CD8-positive, alpha-beta memory T cell (primary cell): ENCODE measurements at places on chromosomes 6 and 20. TPM values are rescaled to one million over a fixed set of nuclear protein-coding genes. Genes with fewer than 3 reads are reported as not detected.
A peak's percentile ranks its signal among the peaks of the same experiment; 100 is the strongest.

The FAM217A gene
- not detected for polyA plus RNA-seq

The SRMS gene
- polyA plus RNA-seq, result not detected

The STMND1 gene
- polyA plus RNA-seq, result not detected

The TRIM26 gene
- 52.9 TPM for polyA plus RNA-seq

The WFDC10B gene
- not detected for polyA plus RNA-seq

DNA sequence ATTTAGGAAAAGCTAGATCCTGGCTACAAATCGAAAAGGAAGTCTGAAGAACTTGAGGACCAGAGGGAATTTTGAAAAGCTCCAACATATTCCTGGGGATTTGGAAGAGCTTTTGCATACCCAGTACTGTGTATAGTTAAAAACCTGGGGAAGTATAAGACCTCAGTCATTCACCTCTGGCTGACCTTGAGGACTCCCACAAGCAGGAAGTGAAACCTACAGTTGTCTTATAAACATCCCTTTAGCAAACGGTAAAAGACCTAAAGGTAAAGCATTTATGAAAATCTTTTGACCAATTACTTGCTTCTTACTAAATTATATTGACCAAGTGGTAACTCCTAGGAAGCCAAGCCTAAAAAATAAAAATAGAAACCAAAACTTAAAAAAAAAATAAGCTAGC, 175.0 kb downstream of the HAO1 start:
- DNase-seq, result no peak

- no peak for DNase-seq
Observed at GRCh38 chr20:22810626-22811569, 224.2 kb upstream of the SSTR4 start.

- DNase-seq, result no peak
Observed at GRCh38 chr6:14726816-14727493, 518.9 kb upstream of the JARID2 start.

GRCh38 chr6:788058-788457, 95.1 kb upstream of the EXOC2 start:
- DNase-seq, result peak; percentile 7

GRCh38 chr6:431986-432385, 40.4 kb downstream of the IRF4 start:
- DNase-seq, result peak; percentile 32

DNA sequence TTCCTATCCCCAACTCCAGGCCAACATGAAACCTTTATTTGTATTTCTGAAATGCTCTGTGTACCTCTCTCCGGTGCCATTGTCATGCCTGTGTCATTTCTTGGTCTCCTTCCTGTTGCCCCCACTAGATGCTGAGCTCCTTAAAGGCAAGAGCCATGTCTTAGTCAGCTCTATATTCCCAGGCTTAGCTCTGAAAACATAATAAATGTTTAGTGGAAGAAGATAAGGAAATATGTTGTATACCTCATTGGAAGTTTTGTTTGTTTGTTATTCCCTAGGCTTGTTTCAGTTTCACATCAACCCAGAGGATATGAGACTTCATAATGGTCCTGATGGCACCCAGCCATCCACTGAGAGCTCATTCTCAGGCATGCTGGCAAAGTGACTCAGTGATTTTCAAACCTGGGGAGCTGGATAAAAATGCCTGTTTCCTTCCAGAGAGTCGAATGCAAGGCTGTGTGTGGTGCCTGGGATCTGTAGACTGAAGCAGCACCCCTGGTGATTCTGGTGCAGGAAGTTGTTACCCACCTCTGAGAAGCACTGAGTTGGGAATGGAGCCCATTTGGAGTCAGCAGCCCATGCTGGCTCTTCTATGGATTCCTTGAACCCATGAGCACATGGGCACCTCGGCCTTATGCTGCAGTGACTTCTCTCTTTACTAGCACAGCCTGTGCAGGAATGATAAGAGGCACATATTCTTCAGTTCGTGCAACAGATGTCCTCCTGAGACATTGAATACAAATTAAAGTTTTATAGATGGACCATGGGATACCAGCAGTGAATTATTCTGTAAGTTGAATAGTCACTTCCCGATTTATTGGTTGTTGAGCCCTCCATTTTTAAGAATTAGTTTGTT, 205.2 kb downstream of the FARS2 start:
- DNase-seq, result no peak

GRCh38 chr20:10992731-10993130, 318.9 kb upstream of the JAG1 start:
- no peak for DNase-seq

DNA sequence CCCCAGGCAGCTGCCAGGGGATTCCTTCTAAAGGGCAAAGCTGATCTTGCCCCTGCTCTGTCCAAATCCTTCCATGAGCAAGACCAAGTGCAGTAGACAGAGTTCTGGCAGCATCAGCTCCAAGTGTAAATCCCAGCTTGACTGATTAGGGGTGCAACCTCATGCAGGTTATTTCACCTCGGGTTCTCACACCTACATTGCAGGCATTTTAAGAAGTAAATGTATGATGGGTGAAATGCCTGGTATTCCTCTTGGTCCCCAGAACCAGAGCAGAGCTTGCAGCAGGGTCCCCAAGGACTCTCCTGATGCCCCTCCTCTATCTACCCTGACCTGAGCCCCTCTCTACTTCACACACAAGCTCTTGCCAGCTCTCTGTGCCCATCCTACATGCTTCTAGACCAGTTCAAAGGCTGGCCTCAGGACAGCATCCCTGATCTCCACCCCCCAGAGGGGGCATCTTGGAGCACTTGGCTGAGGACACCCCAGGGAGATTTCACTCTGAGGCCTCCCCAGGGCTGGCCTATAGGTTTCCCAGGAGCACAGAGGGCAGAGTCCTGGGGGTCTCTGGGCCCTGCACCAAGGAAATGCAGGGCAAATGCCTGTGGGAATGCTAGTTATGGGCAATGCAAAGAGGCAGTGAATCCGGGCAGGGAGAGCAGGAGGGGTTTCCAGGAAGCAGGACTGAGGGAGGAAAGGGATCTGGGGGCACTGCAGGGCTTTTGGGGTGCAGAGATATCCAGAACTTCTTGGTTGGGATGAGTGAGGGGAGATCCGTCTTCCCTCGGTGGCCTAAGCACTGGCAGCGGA, 1.0 kb downstream of the LZTS3 start:
- no peak for DNase-seq

DNA sequence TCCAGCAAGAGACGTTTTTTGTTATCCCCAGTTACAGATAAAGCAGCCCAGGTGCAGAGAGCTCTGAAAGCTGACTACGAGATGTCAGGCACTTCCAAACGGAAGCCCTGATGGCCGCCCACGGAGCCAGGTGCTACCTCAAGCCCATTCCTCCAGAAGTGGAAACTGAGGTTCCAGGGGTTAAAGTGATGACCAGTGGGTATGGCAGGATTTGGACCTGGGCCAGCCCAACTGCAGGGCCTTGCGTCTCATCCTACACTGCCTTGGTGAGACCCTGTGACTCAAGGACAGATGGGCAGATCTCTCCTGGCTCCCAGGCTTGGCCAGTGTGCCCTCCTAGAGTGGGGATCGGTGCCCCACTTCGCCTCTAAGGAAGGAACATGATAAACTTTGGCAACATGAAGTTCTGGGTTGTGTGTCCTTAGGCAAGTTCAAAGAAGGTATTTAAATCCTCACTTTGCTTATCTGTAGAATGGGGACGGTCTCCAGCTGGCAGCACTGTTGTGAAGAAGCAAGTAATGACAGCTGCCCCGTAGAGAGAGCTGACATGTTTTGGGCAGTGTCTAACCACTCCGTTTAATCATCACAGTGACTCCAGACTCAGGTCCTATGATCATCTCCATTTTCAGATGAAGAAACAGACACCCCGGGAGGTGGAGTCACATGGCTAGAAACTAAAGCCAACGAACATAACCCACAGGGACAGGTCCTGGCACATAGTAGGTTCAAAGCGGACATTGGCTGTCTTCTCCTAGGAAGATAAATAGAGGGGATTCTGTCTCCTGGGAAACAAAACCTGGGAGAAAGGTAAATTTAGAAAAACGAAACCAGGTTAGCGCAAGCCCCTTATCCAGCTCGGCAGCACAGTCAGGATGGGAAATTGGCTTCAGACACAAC, 34.4 kb upstream of the CDH22 start:
- no peak for DNase-seq

DNA sequence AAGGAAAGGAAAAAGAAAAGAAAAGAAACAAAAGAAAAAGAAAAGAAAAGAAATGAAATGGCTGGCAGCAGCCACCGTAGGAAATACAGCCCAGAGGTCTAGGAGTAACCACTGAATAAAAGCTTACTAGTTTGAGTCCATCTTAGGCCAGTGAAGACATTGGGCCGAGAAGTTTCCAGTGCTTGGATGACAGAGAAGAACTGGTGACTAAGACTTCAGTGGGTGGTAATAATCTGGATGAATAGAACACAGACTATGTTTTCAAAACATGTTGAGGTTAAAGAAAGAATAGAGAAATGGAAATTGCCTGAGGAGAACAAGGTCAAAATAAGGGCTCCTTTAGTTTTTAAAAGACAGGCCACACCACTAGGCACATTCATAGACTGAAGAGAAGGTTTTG, 198.8 kb downstream of the ATXN1 start:
- no peak for DNase-seq

DNA sequence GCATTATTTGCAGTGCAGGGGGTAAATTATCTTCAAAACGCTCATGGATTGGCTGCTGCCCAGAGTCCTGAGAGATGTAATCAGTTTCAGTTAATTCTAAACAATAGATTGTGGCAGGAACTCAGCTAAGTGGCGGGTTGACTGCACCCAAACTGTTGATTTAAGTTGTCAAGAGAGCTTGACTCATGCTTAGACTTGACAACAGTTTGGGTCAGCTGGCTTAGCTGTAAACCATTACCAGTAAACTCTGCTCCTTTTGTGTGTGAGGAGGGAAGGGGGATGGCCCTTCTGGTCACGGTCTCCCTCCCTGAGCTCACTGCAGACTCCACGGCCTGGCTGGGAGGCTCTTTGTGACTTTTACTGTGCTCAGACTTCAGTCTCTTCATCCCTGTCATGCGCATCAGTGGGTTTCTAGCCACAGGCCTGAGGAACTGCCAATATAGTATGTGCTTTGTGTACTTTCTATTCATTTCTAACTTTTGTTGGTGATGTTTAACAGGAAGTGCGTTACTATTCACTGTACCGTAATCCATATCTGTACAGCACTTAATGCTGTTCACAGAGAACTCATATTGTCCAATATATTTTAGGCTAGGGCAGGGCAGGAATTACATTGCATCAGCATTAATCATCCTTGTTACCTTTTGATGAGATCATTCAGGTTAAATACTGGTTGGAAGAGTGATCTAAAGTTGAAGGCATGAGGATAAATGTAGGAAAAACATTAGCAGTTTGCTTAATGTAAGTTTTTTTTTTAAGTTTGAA, 488.3 kb downstream of the CDKAL1 start:
- no peak for DNase-seq

DNA sequence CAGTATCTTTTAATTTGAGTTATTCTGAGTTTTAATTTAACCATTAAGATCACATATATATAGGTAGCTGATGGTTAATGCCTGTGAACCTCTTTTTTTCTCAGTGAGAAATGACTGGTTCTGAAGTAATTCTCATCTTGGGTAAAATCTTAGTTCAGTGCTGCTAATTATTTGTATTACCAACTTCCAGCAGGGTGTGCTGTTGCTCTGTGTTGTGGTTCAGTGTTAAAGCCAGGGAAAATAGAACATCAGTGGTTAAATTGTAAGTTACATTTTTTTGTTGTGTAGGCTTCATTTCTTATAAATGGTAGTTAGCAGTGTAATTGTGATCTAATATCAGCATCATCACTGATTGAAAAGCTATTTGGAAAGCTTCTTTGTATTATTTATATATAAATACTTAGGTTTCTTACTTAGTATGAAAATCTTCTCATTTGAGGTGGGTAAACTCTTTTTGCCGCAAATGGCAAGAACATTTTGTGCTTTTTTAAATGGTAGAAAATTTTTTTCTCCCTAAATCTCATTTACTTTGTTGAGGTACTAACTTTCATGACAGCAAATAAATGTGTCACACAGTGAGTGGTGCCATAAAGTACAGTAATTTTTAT, 43.7 kb downstream of the CDC5L start:
- DNase-seq, result peak; percentile 12

DNA sequence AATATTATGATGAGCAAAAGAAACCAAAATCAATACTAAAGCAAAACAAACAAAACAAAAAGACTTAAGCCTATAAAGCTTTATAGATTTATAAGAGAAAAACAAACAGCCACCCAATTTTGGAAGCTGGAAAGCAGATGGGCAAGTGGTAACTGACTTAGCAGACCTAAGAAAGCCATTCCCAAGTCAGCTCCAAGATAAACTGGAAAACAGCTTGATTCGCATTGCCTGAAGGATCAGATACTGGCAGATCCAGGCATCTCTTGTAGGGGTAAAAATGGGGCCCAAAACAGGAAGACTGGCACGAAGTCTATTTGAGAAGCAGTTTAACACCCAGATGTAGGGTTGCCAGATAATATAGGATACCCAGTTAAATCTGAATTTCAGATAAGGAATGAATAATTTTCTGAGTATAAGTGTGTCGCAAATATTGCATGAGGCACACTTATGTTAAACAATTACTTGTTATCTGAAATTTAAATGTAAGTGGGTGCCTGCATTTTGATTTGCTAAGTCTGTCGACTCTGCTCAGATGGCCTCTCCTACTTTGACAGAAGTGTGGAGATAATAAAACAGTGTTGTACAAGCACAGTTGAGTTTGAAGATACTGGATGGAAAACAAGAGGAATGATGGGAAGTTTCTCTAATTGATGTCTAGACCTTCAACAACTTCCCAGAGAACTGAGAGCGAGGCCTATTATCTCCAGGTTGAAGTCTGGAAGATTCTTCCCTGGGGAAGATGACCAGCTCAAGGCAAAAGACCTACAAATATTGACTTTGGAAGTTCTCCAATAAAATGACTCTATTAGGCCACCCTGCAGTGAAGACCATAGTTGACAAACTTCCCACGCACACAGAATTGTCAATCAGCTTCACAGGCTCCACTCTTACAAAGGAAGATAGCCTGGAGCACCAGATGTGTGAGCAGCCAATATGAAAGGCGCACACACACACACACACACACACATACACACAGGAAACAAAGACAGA, 113.4 kb downstream of the FAM50B start:
- DNase-seq, result no peak

- DNase-seq, result no peak
Observed at GRCh38 chr6:49541936-49542335, 8.5 kb upstream of the C6orf141 start.

- DNase-seq, result no peak
Observed at GRCh38 chr6:122653094-122653493, 42.9 kb downstream of the PKIB start.
